ENCODE measurements at places on chromosomes 4 and X. TPM values are rescaled to one million over a fixed set of nuclear protein-coding genes. Genes with fewer than 3 reads are reported as not detected.

DNA sequence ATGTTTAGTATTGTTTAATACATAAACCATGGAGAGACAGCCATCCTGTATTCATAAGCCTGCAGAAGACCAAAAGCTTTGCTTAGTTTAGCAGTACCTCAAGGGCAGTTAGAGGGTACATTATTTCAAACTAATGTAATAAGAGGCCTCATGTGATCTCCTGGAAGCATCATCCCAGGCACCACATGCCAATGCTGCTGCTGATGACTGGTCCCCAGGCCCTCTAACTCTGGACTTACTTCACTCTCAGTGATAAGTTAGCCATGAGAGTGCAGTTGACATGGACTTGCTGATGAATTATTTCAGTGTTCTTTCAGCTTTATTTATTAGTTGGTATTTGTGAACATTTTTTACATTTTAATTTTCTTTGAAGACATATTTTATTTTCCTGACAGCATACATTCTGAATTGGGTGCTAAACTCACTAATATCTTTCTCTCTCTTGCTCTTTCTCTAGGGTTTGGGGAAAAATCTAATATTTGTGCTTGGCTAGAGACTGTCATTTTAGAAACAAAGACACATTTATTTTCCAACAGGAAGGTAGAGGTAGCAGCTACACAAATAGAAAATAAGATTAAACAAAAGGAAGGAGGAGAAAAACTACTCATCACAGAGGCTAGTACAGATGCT lies 207.8 kb downstream of the NPFFR2 start:
- no peak for ATAC-seq

KDR gene
- 36.8 TPM for total RNA-seq

- ATAC-seq = no peak
These were observed 278.3 kb downstream of the INPP4B start for GRCh38 chr4:142567620-142568451.

DNA sequence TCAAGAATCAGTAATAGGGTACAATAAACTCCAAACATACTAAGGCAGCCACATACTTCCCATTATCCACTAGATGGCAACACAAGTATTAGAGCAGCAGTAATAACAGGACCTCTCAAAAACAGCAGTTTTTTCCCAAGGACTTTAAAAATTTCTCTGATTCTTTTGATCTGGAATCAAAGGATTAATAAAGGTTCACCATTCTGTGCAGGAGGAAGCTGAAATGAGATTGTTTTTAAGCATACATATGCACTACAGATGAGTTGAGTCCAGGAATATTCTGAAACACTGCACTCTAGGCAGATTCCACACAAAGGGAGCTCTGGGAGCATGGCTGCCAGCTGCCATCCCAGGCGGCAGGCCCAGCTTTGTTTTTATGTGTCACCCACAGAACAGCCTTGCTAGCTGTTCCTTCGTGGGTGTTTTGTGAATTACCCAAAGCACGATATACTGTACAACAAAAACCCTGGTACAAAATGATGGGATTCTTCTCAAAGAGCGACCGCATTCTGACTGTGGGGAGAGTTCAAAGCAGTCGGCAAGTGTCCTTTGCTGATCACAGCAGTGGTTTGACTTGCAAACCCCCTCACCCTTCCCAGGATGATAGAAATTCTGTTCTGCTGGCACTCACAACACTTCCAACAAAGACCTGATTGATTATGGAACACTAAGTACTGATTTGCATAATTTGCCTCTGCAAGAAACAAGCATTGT lies 61.0 kb downstream of the STX18 start:
- ATAC-seq = no peak

VEGFC gene
- 8.3 TPM for total RNA-seq

GRCh38 chrX:9668537-9668936 lies 97.1 kb downstream of the GPR143 start:
- ATAC-seq = no peak

GRCh38 chr4:40269133-40269532 lies 66.0 kb upstream of the CHRNA9 start:
- no peak for ATAC-seq

DNA sequence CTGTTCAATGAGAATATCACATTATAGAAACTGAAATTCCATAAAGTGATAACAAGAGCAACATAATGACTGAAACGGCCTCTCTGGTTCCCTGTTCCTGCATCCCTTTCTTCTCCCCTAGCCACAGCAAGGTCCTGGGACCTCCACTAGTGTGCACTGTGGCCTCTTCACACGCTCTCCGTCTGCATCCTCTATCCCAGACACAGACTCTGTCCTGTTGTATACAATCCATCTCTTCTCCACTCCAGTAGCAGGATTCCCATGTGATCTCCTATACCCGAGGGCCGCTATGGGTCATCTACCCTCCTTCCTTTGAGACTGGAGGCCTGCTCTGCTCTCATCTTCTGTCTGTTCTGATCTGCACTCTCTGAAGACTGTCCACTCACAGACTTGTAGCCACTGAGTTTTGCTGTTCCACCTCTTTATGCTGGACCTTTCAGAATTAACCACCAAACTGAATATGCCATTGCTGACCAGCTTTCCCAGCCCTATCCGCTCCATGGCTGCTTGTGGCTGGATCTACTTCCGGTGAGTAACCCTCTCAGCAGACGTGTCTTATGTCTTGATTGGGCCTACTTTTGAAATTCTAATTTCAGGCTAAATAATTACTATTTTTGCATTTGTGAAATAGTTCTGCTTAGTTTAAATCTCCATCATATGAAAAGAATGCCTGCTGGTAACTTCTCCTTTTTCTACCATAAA lies 105.1 kb upstream of the NAP1L5 start:
- no peak for ATAC-seq

IL9R gene
- total RNA-seq = 0.32 TPM
